RPMI8226 (cell line): ENCODE measurements at places on chromosomes 13 and 19.
A peak's percentile ranks its signal among the peaks of the same experiment; 100 is the strongest.

DNA sequence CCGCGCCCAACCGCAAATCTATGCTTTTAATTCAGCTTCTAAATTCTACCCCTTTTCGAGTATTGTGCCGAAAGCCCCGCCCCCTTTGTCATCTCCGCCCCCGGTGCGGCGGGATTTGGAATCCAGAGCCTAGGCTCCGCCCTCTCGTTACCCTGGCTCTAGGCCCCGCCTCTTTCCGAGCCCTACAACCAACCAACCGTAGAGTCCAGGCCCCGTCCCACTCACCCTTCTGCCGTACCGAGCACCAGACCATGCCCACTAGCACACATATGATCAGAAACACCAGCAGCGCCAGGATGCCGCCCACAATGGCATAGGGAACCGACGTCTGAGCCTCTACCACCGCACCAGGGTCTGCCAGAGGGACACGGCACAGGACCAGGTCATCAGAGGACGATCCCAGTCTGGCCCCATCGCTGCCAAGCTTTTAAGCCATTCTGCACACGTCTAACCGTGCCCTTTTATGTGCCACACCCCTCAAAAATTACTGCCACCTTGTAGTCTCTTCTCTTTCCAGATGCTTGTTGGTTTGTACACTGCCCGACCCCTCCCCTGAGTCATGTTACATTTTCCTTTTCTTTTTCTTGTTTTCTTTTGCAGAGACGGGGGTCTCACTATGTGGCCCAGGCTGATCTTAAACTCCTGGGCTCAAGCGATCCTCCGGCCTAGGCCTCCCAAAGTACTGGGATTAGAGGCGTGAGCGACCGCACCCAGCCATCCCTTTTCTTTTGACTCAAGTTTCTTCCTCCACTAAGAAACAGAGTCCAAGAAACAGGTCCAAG lies 4.7 kb upstream of the ZNF428 start:
- DNase-seq = no peak

DNA sequence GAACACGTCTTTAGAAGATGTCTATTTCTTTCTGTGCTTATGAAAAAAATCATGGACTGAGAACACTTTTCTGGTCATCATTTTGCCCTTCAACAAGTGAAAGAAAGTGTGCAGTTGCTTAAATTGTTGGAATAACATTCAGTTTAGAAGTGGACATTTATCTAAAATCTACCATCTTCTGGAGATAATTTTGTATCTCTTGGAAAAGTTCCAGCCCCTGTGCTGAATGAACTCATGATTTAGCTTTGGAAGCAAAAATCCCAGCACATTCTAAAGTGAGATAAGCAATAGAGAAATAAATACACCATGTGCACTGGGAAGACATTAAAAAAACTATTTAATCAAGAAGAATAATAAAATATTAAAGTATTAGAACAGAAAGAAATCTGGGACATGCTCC lies 1420.8 kb upstream of the SLC10A2 start:
- DNase-seq = no peak

GRCh38 chr13:92589955-92590354 lies 636.7 kb upstream of the GPC6 start:
- no peak for DNase-seq

- peak; percentile 12 for DNase-seq
Measured at GRCh38 chr13:27933580-27934328, 14.0 kb downstream of the PDX1 start.

GRCh38 chr13:114144606-114145244 lies 12.3 kb upstream of the RASA3 start:
- no peak for DNase-seq
